ENCODE measurements at places on chromosomes 3 and 15. TPM values are rescaled to one million over a fixed set of nuclear protein-coding genes. Genes with fewer than 3 reads are reported as not detected.
A peak's percentile ranks its signal among the peaks of the same experiment; 100 is the strongest.

DNA sequence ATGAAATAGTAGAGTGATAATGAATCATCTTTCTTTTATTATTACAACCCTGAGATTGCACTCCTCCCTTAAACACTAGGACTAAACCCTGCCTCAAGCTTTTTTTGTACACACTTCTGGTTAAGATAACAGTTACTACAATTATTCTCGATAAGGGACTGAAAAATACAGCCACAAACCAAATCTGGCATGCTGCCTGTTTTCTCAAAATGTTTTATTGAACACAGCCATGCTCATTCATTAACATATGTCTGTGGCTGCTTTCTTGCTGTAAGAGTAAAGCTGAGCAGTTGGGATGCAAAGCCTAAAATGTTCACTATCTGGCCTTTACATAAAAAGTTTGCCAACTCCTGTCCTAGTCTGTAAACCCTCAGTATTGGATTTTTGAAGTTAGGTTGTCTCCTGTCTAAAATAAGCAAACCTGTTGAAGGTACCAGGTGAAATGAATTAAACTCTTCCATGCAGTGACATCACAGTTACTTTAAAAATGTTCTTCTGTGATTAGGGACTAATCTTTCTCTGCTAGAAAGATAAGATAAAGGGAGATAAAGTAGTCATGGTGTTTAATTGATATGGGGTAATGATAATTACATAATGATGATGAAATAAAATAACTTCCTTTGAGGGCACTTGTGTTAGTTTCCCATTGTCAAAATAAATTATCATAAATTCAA is 218.2 kb downstream of the STXBP5L start:
- no peak for DNase-seq
- no peak overlapping the region for H3K27ac ChIP-seq
- no peaks in the 10 kb centered on the region for H3K27me3 ChIP-seq
- no peaks in the 10 kb centered on the region for H3K36me3 ChIP-seq
- H3K4me1 ChIP-seq, result no peaks in the 10 kb centered on the region
- no peak overlapping the region for H3K4me3 ChIP-seq

DNA sequence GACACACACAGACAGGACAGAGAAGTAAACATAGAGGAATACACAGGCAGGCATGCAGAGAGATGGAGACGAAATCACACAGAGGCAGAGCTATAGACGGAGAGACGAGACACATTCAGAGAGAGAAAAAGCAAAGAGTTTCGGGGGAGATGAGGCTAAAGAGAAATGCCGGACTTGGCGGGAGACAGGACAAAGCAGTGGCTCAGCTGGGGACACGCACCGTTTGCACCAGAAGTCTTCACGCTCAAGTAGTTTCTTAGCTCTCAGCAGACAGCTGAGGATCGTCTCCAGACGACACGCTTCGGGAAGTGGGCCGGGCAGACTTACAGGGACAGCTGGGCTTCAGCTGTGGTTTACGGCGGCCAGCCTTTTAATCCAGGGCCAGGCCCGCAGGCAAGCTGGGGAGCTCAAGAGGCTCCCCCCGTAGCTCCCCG is 56.2 kb upstream of the DLG1 start:
- peaks cover 16% of the 10 kb centered on the region for H3K4me1 ChIP-seq
- no peak overlapping the region for H3K4me3 ChIP-seq
- peak; percentile 59 for DNase-seq
- no peaks in the 10 kb centered on the region for H3K36me3 ChIP-seq
- H3K27me3 ChIP-seq, result no peaks in the 10 kb centered on the region

DNA sequence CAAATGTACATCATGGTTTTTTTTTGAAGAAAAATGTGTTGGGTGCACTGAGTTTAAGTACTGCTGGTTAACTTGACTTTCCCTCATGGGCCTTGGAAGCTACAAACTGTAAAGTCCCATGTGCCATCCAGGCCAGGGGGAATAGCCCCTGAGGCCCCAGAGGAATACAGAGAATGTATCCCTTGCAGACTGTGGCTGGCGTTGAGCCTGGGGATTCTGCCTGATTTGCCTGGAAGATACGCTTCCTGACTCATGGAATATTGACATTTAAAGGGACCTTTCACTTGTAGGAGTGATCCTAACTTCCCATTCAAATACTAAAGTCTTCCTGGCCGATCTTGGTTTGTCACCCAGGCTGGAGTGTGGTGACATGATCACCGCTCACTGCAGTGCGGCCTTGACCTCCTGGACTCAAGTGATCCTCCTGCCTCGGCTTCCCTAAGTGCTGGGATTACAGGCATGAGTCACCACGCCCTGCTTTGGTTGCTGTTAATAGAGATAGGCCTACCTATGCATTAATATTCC is 42.0 kb downstream of the ADAMTSL3 start:
- no peak overlapping the region for H3K4me3 ChIP-seq
- H3K27ac ChIP-seq, result no peak overlapping the region
- no peaks in the 10 kb centered on the region for H3K36me3 ChIP-seq

DNA sequence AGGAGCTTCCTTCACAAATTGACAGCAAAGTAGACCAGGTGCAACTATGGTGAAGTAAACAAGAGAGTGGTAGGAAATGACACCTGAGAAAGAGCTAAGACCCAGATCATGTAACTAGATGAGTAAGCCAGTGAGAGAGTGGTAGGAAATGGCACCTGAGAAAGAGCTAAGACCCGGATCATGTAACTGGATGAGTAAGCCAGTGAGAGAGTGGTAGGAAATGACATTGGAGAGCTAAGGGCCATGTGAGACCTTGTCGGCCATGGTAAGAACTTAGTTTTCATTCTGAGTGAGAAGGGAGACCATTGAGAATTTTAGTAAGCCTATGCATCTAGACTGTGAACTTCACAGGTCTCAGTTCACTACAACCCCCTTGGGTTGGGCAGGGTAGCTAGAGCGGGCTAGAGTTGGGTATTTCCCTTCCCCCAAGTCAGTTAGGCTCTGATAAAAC is 5.4 kb upstream of the SENP7 start:
- H3K27ac ChIP-seq, result no peak overlapping the region
- no peak for DNase-seq
- H3K4me3 ChIP-seq, result no peak overlapping the region
- H3K27me3 ChIP-seq, result no peaks in the 10 kb centered on the region
- H3K4me1 ChIP-seq, result no peaks in the 10 kb centered on the region
- no peaks in the 10 kb centered on the region for H3K36me3 ChIP-seq

GRCh38 chr3:61454006-61454585 is 107.3 kb upstream of the PTPRG start:
- no peak overlapping the region for H3K4me3 ChIP-seq
- H3K27ac ChIP-seq, result no peak overlapping the region
- no peaks in the 10 kb centered on the region for H3K36me3 ChIP-seq
- H3K27me3 ChIP-seq, result no peaks in the 10 kb centered on the region
- DNase-seq, result no peak

DNA sequence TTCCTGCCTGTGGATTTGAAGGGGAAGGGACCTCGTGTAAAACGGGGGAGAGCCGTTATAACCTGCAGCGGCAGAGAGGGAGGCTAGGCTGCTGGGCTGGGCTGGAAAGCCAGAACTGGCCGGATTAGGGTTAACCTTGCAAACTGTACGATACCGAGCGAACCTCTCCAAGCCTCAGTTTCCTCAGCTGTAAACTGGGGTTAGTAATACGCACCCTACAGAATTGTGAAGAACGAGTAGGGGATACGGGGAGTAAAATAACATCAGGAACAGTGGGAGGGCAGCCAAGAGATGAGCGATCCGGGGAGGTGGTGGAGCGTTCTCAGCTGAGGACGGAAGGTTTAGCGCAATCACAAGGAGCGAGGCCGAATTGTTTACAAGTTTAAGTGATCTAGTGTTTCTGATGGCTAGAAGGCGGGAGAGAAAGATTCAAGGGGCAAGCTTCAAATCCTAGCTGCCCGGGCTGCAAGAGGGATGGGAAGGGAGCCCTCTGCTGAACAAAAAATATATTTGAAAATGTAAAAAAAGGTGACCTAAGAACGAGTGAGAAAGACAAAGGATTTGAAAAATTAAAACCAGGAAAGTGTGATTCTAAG is 768 bp upstream of the SEMA5B start:
- peak overlapping the region; percentile 72 for H3K4me3 ChIP-seq
- no peaks in the 10 kb centered on the region for H3K36me3 ChIP-seq
- H3K4me1 ChIP-seq, result peaks cover 33% of the 10 kb centered on the region
- H3K27ac ChIP-seq, result peak overlapping the region; percentile 68

Gene CMTM8
- 3.5 TPM for total RNA-seq
